ENCODE measurements at places on chromosomes 5 and 9.

- DNase-seq = peak; percentile 49
Observed at GRCh38 chr9:70411121-70411929, 3.1 kb downstream of the KLF9 start.

GRCh38 chr9:105047742-105048041 is 119.7 kb upstream of the ABCA1 start:
- DNase-seq = no peak

DNA sequence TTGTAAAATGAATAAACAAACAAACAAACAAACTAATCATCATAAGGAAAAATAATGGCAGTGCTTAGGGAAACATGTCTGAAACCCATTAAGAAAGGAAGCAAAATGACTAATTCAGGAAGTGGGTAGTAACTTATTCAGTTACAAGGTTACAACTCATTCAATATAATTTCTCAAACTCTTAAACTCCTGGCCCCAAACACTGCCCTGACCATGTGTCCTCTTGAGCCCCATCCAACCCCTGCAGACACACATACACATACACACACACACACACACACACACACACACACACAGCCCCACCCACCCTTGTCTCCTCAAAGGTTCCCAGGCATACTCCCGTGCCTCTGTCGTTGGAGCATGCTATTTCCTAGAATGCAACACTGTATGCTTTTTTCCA is 193.9 kb downstream of the SEC61B start:
- no peak for DNase-seq

DNA sequence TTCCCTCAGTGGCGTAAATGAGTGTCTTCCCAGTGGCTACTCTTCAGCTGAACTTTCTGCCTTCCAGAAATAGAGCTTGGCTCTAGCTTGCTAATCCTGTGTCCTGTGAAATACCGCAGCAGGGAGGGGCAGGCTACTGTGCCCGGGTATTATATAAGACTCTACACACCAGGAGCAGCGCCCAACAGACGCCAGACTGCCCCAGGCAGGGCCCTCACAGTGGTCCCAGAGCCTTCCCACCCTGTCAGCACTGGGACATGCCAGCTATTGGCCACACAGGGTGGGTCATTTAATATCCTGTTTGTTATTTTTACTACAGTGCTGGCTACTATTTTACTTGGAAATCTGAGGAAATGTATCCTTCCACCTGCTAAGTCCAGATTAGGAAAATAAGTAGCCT is 121.0 kb downstream of the FEM1C start:
- no peak for DNase-seq

DNA sequence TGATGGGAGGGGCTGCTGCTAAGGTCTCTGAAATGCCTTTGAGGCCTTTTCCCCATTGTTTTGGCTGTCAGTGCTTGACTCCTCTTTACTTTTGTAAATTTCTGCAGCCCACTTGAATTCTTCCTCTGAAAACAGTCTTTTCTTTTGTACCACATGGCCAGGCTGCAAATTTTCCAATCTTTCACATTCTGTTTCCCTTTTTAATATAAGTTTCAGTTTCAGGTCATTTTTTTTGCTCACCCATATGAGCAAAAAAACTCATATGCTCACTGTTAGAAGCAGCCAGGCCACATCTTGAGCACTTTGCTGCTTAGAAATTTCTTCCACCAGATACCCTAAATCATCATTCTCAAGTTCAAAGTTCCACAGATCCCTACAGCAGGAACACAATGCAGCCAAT is 234.6 kb upstream of the ADRA1B start:
- DNase-seq = no peak

DNA sequence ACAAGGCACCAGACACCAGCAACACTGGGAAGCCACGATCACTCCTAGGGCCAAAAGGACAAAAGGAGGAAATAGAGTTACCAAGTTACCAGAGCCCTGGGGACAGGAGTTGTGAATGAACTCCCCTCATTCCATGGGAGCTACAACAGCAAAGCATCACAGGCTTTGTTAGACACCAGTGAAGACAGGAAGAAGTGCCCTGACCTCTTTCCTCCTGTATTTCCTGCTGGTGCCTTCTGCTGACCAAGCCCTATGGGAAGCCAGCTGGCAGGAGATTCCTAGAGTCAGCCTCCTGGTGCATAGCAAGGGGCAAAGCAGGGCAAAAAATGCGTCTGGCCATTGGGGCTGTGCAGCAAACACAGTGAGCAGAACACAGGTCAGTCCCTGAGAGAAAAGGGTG is 374.7 kb downstream of the ZSWIM6 start:
- DNase-seq = no peak

DNA sequence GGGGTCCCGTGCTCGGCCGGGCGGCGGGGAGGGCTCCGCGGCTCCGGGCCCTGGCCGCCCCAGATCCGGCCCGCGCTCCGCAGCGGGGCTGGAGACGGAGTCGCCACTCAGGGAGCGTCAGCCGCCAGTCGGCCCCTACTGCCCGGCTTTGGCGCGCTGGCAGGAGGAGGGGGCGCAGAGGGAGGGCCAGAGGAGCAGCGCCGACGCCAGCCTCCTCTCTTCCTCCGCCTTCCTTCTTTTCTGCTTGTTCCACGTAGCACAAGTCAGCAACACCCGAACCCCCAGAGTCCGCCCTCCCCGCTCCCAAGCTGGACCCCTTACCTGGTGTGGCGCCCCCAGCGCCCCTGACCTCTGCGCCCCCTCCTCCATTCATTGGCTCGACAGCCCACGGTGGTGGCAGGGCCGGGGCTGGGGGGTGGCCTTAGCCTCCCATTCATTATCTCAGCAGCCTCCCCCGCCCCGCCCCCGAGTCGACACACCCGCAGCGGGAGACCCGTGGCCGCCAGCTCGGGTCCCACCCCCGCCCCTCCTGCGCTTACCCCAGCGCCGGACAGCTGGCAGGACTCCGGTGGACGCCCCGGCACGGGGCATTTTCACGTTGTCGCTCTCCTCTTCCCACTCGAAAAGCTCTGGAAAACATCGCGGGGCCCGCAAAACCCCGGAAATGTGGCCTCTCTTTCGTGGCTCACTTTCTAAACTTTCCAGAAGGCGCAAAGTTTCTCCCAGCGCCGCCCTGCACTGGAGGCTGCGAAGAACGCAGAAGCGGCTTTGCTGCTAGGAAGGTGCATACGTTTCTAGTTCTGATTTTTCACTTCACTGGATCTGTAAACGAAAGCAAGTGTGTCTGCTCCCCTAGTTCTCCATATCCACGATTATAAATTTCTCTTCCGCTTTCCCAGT is at the start of gene LPAR1:
LPAR1 (minus strand) TSS at position 140 of the 900 bp plus-strand sequence. CDS start 66,353 bp downstream, outside the sequence.
- no peak for DNase-seq

DNA sequence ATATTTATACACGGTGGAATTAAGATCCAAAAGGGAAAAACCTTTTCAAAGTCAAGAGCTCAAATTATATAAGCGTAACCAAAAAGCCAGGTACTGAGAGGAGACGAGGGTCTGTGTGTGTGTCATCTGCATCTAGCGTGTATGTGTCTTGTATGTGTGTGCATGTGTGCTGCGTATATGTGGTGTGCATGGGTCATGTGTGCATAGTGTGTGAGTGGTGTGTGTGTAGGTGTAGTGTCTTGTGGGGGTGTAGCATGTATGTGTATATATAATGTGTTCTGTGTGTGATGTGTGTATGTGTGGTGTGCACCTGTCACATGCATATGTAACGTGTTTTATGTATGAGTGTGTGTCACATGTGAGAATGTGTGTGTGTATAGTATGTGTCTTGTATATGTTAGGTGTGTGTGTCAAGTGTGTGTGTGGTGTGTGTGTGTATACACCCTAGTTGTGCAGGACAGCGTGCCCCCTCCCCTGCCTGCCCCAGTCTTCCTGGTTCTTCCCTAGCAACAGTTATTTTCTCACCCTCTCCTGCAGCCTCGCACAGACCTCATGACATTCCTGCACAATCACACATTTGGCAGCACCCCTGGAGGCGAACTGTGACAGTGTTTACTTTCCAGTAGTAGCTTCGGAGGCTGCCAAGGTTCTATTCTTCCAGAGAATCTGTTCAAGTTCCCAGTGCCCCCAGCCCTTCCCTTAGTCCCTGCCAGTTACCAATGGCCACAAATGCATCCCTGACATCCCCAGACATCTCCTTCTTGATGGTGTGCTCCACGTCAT is 27.1 kb upstream of the TNIP1 start:
- no peak for DNase-seq

All from activated CD8-positive, alpha-beta memory T cell treated with anti-CD3 and anti-CD28 coated beads for 4 hours (primary cell).